ENCODE measurements at places on chromosomes 3 and 15.

GRCh38 chr15:74531144-74531811, 9.7 kb upstream of the ARID3B start:
- DNase-seq: no peak

- DNase-seq: no peak
These were observed 181.0 kb downstream of the ZBBX start for GRCh38 chr3:167198949-167199600.

- no peak for DNase-seq
These were observed 787 bp upstream of the SLMAP start for GRCh38 chr3:57755368-57755675.

GRCh38 chr3:69530554-69530953, 144.7 kb upstream of the FRMD4B start:
- no peak for DNase-seq

- no peak for DNase-seq
These were observed 607.4 kb downstream of the NTRK3 start for GRCh38 chr15:87649175-87649574.

DNA sequence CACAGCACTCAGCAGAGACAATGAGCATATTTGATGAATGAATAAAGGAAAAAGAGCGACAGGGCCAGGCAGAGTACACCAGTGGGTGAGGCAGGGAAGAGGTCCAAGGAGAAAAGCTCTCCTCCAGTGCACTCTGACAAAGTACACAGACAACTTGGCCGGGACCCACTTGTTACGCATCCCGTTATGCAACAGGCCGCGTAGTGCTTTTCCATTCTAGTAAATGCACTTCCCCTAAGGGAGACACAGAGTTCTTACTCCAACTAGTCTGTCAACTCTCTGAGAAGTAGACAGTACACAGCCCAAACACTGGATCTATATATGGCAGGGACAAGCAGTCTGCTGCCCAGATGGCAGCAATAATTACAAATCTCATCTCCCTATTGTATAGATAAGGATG, 18.5 kb downstream of the LARP6 start:
- DNase-seq: no peak

DNA sequence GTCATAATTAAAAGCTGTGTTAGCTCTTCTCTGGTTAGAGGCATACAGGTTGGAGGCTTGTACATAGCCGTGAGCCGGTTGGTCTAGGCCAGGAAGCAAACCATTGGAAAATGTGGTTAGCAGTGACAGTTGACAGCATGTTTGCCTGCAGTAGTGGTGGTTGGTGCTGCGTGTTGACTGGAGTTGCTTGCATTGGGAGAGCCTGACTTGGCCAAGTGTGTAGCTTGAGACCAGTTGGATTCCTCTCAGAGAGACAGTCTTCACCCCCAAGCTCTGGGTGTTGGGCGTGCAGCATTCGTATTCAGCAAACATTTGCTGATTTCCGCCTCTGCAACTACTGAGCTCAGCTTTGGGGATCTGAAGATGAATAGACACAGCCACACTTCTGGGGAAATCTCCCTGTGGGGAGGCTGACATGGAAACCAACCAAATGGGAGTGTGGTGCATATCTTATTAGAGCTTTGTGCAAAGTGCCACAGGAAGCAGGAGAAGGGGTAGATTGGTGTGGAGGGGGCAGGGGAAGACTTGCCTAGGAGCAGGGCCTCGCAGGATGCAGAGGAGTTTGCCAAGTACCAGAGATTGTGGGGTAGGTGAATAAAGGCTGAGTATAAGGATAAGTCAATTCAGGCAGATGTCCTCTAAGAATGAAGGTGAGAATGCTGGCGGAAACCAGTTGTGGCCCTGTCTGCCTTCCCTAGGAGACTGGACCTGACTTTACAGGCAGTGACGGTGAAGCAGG, 83.5 kb downstream of the IGF1R start:
- DNase-seq: no peak

GRCh38 chr3:171970301-171970788, 69.0 kb upstream of the FNDC3B start:
- DNase-seq: no peak

GRCh38 chr15:42908538-42908937, 12.0 kb downstream of the TTBK2 start:
- DNase-seq: no peak

- no peak for DNase-seq
These were observed 64.3 kb upstream of the PLCL2 start for GRCh38 chr3:16820485-16820884.

- DNase-seq: no peak
These were observed 5.5 kb downstream of the SEMA5B start for GRCh38 chr3:123021996-123022510.

- DNase-seq: no peak
These were observed 103.8 kb downstream of the WDR76 start for GRCh38 chr15:43930556-43930955.

DNA sequence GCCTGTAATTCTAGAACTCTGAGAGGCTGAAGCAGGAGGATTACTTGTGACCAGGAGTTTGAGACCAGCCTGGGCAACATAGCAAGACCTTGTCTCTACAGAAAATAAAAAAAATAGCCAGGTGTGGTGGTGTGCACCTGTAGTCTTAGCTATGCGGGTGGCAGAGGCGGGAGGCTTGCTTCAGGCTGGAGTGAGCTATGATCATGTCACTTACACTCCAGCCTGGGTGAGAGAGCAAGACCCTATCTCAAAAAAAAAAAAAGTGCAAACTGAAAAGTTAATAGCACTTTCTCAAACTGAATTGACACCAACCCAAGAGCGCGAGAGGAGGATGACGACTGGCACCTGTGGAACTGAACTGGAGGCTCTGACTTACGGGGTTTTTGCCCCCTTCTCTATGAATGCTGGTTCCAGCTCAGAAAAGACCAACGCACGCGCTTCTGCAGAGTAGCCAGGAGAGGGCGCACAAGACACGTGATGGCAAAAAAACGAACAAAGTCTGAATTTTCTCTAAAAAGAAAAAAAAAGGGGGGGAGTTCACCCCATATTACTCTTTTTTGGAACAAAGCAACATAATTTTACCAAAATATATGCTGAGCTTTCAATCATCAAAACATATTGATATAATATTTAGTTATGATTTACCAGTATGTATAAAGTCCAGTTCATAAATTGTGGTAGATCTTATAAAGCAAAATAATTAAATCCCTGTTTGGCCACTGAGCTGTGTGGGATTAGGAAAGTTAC, 23.7 kb downstream of the CFAP92 start:
- DNase-seq: no peak

- DNase-seq: no peak
These were observed 87.1 kb downstream of the RGMA start for GRCh38 chr15:93001881-93002280.

DNA sequence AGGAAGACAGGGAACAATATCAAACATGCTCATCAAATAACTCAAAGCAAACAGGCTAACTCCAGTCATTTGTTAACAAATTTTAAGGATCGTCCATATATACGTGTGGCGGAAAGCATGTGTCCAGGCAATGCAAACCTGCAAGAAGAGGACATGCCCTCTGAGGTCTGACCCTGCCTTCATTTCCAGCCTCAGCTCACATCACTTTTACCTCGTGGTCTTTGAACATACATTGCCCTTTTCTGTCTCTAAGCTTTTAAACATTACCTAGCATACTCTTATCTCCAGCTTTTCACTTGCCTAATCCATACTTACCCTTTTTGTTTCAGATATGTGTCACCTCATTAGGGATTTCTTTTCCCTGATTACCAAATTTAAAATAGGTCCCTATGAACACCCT, 944.4 kb downstream of the ROBO1 start:
- DNase-seq: no peak

DNA sequence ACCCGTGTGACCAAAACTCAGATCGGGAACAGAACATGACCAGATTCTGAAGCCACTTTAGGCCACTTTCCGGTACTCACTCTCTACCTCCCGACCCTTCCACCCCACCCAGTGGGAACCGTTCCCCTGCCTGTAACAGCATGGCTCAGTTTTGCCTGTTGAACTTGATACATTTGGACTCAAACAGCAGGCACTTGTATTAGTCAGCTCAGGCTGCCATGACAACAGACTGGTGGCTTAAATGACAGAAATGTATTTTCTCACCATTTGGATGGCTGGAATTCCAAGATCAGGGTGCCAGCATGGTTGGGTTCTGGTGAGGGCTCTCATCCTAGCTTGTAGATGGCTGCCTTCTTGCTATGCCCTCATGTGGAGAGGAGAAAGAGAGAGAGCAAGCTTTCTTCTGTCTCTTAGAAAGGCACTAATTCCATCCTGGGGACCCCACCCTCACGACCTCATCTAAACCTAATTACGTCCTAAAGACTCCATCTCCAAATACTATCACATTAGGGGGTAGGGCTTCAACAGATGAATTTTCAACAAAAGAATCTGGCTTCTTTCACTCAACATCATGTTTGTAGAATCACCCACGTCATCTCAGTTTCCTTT, 9.3 kb upstream of the SSUH2 start:
- DNase-seq: no peak

- no peak for DNase-seq
These were observed 3.1 kb upstream of the CDV3 start for GRCh38 chr3:133570139-133570936.

GRCh38 chr3:193174140-193174539, 66.9 kb upstream of the PLAAT1 start:
- no peak for DNase-seq

DNA sequence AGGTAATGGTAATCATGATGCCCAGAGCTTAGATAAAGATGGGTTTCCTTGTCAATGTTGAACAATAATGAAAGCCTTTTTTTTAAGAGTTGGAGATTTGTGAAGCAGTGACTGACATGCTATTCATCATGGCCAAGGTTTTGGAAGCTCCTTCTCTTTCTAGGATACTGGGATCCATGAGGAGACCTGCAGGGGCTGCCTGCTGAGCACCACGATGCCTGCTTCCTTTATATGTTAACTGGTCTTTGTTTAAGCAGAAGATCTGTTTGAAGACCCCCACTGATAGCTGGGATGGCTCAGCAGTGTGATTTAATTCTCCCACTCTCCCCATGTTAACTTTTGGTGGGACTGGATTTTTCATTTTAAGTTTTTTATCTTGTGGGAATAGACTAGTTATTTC, 15.8 kb downstream of the RBP1 start:
- DNase-seq: no peak

DNA sequence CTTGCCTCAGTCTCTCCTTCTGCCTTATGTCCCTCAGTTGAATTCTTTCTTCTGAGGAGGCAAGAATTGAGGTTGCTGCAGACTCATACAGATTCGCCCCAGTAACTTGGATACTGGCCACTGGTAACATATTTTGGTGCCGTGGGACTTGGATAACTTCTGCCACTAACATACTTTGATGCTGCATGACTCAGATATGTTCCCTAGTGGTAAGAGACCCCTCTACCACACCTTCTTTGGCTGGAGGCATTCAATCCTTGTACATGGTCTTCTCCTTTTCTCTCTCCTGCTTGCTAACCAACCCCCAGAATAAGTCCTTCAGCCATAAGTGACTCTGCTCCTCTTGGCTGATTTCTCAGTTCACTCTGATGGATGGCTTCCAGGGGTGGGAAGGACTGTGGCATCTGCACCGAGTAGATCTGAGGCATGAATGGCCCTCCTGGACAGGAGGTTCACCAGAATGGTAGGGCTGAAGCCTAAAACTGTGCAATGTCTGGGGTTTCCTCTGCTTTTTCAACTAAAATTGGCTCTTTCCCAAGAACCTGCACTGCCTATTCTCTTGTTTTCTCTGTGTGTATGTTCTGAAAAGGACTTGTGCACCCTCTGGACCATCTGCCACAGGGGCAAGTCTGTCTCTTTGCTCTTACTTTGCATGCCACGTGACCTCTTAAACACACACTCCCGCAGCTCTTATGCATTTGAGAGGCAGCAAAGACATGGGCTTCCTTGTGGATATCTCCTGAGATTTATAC, 55.5 kb upstream of the FSTL1 start:
- DNase-seq: peak; percentile 10

DNA sequence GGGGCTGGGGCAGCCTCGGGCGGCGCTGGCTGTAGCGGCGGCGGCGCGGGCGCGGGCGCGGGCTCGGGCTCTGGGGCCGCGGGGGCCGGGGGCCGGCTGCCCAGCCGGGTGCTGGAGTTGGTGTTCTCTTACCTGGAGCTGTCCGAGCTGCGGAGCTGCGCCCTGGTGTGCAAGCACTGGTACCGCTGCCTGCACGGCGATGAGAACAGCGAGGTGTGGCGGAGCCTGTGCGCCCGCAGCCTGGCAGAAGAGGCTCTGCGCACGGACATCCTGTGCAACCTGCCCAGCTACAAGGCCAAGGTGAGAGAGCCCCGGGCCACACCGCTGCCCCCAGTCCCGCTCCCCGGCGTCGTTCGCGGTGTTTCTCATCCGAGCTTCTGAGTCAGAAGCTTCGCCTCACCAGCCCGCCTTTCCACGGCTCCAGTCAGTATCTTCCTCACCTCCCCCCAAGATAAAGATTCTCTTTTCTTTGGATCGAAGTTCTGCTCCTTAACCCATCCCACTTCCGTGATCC, 600 bp downstream of the FBXO45 start:
- DNase-seq: no peak

DNA sequence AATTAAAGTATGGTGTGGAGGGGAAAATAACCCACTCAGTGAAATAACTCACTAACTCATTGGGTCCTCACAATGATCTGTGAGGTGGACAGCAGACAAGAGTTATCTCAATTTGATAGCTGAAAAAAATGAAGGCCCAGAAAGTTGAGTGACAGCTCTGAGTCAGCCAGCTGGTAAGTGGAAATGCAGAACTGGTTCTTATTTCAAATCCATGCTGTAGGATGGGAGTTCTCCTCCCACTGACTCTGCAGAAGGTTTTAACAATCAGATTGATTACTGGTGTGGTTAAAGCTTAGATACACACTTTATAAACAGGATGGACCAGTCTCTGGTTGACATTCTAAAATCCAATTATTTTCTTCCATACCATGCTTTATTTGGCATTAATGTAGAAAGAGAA, 87.0 kb upstream of the LMOD3 start:
- DNase-seq: no peak

DNA sequence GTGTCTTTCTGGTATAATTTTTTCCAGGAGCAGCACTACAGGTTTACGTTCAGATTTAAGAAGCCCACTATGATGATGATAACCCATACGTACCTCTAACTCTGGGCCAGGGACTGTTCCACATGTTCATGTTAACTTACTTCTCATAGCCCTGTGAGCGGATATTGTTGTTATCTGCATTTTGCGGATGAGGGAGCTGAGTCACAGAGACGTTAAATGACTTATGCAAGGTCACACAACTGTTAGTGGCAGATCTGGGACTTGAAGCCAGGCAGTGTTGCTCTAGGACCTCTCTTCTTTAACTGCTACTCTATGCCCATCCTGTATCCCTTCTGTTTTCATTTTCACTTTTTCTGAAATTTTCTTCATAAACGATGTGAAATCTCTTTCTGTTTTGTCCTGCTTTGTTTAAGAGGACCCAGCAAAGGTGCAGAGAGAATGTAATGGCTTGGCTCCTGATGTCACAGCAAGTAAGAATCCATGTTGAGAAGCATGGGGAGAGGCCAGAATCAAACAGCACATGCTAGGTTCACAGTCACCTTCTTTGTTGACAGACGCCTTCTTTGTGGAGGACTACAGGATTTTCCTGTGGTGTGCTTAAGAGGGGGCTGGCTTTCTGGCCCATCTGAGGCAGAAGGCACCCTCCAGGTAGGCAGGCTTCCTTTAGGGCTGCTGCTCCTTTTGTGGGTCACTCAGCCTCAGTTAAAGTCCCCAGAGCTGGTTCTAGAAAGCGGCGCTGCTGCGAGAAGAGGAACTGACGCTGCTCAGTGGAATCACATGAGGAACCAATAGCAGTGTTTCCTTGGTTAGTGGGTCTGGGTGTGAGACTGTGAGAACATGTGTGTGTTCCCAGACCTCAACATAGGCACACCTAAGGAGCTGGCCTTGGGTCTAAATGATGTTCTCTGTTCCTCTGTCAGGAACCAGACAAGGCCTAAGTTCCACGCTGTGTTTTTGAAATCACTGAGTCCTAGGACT, 121.6 kb downstream of the TMEM108 start:
- no peak for DNase-seq

GRCh38 chr15:50556642-50557371, 10.3 kb upstream of the USP50 start:
- DNase-seq: no peak

All from NCI-H187 (cell line).